ENCODE measurements at places on chromosomes 4 and X.

GRCh38 chr4:102734591-102735385 lies 26.0 kb downstream of the MANBA start:
- no peak for DNase-seq

DNA sequence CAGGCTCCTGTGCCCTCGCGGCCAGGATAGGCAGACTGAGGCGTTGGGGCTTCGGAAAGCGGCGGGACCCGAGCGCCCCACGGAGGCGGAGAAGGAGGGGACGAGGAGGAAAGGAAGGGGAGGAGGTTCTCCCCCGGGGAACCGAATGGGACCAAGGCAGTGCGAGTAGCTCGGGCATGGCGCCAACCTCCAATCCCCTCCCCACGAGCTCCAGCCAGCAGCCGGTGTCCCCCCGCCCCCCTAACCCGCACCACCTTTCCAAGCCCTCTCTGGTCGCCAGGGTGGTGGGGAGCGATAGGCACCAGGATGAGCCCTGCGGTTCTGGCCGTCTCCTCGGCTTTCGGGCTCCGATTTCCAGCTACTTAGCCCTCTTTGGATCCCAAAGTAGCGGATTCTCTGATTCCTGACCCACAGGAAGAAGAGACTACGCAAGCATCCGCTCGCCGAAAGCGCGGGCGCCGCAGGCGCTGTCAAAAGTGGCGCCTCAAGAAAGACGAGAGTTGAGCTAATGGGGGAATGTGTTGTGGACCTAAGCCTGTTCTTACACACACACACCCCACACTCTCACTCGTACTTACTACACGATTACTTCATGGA lies 15.2 kb upstream of the ZIC3 start:
- no peak for DNase-seq

DNA sequence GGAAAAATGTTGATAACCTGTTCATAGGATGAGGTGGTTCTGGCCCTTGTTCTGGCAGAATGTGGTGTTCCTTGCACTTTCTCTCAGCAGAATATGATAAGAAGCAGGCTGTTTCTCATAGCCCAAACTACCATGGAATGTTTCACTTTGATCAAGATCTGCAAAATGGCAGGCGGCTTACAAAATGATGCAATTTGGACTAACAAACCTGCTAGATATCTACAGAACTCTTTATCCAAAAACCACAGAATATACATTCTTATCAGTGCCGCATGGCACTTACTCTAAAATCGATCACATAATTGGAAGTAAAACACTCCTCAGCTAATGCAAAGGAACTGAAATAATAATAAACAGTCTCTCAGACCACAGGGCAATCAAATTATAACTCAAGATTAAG lies 55.9 kb upstream of the ABCB7 start:
- no peak for DNase-seq

DNA sequence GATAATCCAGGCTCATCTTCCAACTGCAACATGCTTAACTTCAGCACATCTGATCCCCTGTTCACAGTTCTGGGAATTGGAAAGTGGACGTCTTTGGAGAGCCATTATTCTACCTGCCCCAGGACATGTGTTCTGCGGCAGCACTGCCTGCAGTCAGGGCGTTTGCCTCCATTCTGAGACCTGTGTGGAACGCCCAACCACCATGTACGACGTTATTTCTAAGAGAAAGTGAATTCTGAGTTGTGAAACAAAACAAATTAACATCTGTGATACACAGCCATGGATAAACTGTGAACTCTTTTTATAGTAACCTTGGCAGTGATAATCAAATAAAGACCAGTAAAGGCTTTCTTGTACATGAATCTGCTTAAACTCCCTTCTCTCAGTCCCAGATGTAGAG lies 195.8 kb downstream of the AASDH start:
- DNase-seq = no peak

DNA sequence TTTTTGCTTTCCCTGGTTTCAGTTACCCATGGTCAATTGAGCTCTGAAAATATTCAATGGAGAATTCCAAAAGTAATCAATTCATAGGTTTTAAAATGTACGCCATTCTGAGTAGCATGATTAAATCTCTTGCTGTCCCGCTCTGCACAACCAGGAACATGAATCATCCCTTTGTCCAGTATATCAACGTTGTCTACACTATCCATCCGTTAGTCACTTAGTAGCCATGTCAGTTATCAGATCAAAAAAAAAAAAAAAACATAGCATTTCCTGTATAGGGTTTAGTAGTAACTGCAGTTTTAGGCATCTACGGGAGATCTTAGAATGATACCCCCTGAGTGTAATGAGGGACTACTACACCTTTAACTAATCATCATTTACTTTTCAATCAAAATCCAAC lies 15.1 kb downstream of the LAMP2 start:
- no peak for DNase-seq

DNA sequence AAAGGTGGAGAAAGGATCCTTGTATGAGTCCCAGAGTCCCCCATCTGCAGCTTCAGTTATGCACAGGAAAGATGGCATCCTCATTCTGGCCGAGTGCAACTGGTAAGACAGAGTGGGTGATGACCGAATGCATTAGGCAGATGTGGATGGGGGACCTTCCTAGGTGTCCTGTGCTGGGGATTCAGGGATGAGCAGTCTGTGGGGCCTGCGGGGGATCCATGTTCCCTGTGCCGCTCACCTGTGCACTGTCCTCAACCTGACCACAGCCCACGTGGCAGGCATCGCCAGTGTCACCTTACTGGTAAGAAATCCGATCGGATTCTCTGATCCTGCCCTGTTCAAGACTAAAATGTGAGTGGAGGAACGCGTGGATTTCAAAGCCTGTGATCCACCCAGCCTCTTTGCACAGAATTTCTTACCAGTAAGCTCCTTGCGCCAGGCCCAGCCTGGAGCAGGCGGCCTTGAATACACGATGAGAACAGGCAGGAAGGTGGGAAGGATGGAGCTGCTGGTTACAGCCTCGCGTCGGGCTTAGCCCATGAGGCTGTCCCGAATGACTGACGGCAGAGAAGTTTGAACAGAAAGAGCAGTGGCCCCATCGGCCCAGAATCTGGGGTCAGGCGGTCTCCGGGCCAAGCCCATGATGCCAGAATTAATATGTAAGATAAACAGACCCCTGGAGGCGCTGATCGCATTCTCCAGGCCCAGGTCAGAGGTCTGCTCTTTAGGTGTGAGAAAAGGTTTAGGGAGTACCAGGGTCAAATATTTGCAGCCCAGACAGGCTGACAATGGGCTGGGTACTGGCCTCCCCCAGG lies 56.5 kb downstream of the CPZ start:
- DNase-seq = no peak

GRCh38 chr4:2817701-2818350 lies 24.9 kb downstream of the SH3BP2 start:
- peak; percentile 96 for DNase-seq

GRCh38 chrX:97842468-97843199 lies 958.9 kb downstream of the RPA4 start:
- no peak for DNase-seq

GRCh38 chr4:152870606-152871005 lies 65.5 kb upstream of the FHDC1 start:
- DNase-seq = no peak

DNA sequence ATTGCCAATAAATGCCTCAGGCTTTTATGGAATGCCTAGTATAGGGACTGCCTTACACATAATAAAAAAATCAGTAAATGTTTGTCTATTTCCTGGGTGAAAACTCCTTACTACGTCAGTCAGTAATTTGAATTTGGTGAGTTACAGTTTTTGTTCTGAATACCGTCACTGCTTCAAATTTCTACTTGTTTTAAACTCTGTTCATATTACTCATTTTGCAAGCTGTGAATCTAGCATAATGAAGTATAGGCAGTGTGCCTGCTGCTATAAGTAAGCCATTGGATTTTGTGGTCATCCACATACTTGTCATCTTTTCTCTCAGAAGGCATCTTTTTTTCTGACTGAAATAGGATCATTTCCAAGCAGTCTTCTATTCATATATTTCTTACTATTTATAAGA lies 43.1 kb downstream of the SYNPO2 start:
- DNase-seq = no peak

- DNase-seq = no peak
Measured at GRCh38 chrX:105331244-105331643, 110.8 kb upstream of the TEX13A start.

DNA sequence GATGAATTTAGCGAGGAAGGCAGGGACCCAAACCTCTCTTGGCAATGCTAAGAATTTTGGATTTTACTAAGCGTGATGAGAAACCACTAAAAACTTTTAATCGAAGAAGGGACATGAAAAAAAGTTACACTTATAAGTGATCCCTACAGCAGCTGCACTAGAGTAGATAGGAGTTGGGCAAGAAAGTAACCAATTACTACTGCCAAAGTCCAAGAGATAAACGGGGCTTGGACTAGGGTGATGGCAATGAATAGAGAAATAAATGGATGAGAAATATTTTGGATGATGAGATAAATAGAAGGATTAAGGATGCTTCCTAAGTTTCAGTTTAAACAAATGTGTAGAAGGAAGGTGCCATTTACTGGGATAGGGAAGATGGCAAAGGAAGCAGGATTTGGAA lies 6.3 kb upstream of the FNIP2 start:
- DNase-seq = no peak

DNA sequence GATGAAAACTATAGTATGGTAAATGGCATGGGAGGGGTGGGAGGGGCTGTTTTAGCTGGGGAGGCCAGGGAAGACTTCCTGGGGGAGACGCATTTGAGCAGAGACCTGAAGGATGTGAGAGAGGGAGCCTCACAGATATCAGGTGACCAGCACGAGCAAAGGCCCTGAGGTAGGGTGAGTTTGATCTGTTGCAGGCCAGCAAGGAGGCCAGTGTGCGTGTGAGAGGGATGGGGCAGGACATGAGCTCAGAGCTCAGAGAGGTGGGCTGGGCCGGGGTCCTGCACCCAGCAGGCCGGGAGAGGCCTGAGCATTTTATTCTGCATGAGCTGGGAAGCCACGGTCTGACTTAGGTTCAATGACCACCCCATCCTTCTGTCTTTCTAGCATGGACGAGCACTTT lies 80.0 kb downstream of the PPP2R2C start:
- no peak for DNase-seq

- DNase-seq = no peak
Measured at GRCh38 chr4:76108467-76109181, 34.1 kb downstream of the ART3 start.

All from D721Med (cell line).